ENCODE measurements at places on chromosomes 5 and 9.

DNA sequence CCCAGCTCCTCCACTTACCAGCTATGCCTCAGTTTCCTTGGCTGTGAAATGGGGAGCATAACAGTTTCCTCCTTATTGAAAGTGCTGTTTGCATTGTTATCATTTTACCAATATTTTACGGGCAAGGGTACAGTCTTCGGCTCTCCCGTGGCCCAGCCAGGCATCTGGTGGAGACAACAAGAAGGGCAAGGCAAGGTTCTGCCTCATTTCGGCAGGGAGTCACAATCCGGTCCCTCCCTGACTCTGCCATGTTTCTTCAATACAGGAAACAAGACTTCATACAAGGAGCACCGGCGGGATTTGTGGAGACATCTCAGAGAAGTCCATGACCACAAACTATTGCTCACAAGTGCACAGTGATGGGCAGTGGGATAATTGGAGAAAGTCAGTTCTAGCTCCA is 174.0 kb downstream of the FGF18 start:
- DNase-seq, result no peak

- no peak for DNase-seq
Observed at GRCh38 chr5:55665065-55665464, 47.1 kb downstream of the SLC38A9 start.

DNA sequence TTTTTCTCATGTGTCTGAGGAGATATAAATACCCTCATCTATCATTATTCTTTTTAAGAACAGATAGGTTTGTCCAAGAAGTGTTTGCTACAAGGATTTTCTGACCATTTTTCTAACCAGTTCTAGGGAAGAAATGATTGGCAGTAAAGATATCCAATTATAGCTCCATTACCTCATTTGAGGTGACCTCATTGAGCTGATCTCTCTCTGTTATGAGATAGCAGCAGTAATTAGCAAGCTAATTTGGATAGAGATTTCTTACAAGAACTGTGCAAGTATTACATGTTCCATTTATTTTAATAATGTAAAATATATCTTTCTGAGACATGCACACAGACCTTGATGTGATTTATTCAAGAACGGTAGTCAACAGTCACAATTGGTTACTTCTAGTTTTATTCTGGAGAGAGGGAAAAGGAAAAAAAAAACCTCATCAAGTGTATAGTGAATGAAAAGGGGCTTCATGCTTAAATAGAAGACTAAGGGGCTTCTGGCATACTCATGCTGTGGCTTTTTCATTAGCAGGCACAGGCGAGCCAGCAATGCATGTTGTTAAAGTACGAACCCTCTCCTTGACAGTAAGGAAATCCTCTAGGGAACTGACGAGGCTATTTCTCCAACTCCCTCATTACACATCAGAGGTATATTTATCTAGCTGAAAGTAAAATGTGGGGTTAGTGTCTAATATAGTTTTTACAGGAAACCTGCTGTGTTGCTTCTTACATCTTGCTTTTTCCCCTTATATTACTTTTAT is 127.3 kb downstream of the NUDT12 start:
- no peak for DNase-seq

GRCh38 chr9:116480700-116481099 is 206.4 kb upstream of the TRIM32 start:
- DNase-seq, result no peak

DNA sequence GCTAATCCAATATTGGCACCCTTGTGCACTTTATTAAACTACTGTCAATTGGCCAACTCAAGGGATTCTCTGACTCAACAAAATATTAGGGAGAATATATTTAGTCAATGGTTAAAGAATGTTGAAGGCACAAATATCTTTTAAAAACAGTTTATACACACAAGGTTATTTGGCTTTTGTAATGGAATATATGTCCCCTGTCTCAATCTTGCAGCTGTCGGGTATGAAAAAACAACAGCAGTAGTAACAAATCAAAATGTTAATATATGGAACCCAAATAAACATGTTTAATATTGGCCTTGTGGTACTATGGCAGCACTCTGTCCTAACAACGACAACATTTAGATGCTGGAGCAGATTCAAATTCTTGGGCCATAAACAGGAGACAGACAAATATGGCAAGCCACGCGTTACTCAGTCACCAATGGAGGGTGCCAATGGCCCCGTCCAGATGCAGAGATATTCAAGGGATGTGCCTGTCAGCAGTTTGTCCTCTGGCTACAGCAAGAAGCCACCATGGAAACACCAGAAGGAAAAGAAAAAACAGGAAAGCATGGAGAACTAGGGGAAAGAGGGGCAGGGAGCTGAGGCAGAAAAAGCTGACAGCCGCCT is 342.0 kb downstream of the NDUFS4 start:
- DNase-seq, result no peak

DNA sequence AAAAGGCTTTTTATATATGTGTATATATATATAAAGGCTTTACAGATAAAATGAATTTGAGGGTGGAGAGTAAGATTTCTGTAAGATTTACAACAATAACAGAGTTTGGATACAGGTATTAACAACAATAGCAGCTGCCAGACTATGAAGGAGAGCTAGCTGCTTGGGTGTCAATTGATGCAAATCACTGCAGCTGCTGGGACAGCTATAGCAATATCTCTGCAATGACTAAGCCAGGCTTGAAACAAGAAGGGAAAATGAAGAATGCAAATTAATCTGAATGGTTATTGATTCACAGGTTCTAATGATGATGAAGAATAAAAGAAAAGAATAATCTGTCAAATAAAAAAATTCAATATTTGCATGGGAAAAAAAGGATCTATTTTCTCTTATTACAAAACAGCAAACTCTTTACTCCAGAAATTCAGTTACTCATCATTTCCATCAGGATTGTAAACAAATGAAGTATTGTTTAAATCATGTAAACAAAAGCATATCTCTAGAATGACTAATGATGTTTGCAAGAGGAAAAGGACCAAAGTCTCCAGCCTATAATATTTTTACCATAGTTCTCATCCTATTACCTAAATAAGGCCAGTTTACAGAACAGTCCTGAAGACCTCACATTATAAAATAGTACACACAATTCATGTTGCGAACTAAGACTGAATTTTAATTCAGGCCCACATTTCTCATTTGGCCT is 219.0 kb downstream of the HTR1A start:
- no peak for DNase-seq

All from amygdala (tissue), 56 donors.